Calu3 (cell line): ENCODE measurements at places on chromosomes 6 and 20. TPM values are rescaled to one million over a fixed set of nuclear protein-coding genes. Genes with fewer than 3 reads are reported as not detected.

Gene HLA-DPB1
- 12.0 and 18.3 TPM in 2 replicates for total RNA-seq

Gene MMP24OS
- total RNA-seq = 86.8 and 95.4 TPM in 2 replicates

Gene SMLR1
- total RNA-seq = not detected in 2 replicates

Gene METTL24
- total RNA-seq = not detected in 2 replicates

Gene IL17A
- total RNA-seq = not detected in 2 replicates

Gene IPCEF1
- total RNA-seq = 0.29 and 0.52 TPM in 2 replicates

Gene OOEP
- 7.0 and 7.1 TPM in 2 replicates for total RNA-seq

Gene MUCL3
- total RNA-seq = 0.07 and 0.15 TPM in 2 replicates

Gene MCCD1
- total RNA-seq = not detected in 2 replicates

Gene LY86
- not detected in 2 replicates for total RNA-seq

Gene BNIP5
- 0.88 and 0.94 TPM in 2 replicates for total RNA-seq

Gene KHDRBS2
- total RNA-seq = not detected in 2 replicates

Gene NFATC2
- 14.2 and 15.8 TPM in 2 replicates for total RNA-seq

Gene PNLDC1
- total RNA-seq = 0.52 and 0.71 TPM in 2 replicates

Gene PACSIN1
- 0.26 and 0.69 TPM in 2 replicates for total RNA-seq

Gene DNMT3B
- total RNA-seq = 8.4 and 10.8 TPM in 2 replicates

Gene DSP
- 46.4 and 57.7 TPM in 2 replicates for total RNA-seq

Gene SMIM26
- 17.8 and 20.9 TPM in 2 replicates for total RNA-seq

Gene FILIP1
- total RNA-seq = not detected in 2 replicates

Gene PDCD2
- total RNA-seq = 34.5 and 36.6 TPM in 2 replicates

Gene LGSN
- not detected in 2 replicates for total RNA-seq

Gene CLDN20
- not detected in 2 replicates for total RNA-seq

Gene THBD
- not detected in 2 replicates for total RNA-seq

Gene PLEKHG1
- total RNA-seq = 9.7 and 16.9 TPM in 2 replicates

Gene SNX3
- total RNA-seq = 132 and 158 TPM in 2 replicates

Gene SGK2
- total RNA-seq = 45.6 and 46.5 TPM in 2 replicates

Gene COX4I2
- total RNA-seq = not detected in 2 replicates

Gene TNFRSF6B
- not detected in 2 replicates for total RNA-seq

Gene CAGE1
- total RNA-seq = not detected in 2 replicates

Gene ISM1
- not detected in 2 replicates for total RNA-seq
